ENCODE measurements at places on chromosomes 4 and X.

GRCh38 chr4:144645102-144645630 lies 790 bp upstream of the HHIP start:
- DNase-seq = no peak

- DNase-seq = no peak
These were observed 129.7 kb downstream of the RAPGEF2 start for GRCh38 chr4:159232465-159233106.

DNA sequence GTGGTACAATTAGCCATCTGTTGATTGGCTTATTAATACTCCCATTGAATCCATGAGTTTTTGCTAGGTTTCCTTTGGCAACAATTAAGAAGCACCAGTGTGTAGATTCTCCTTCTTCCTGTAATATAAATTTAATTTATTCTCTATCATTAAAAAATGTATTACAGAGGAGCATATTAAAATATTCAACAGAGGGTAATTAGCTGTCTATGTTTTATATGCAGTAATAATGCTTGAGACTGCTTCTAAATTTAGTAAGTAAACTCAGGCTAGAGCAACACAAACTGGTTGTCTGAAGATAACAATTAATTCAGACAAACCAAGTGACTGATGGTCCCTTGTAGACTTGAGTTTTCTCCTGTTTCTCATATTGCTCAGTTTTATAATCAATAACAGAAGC lies 192.4 kb downstream of the FAT4 start:
- no peak for DNase-seq

GRCh38 chr4:108512615-108513505 lies 107.5 kb upstream of the RPL34 start:
- DNase-seq = no peak

DNA sequence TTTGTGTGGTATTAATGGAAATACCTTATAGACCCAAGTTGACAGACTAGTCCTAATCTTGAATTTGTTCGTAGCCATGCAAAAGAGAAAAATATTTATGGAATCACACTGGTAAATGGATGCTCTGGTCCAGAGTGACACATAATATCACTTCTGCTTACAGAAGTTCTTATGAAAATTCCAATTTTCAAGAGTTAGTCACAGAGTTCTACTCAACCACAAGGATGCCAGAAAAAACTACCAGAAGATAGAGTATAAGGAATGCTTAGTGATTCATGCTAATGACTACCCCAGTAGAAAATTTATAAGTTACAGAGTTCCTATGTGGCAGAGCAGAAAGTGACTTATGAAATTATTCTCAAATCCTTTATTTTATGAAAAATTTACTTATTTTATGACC lies 1384.8 kb downstream of the FAM133A start:
- DNase-seq = no peak

- no peak for DNase-seq
These were observed 153.3 kb downstream of the BCOR start for GRCh38 chrX:39944416-39944815.

GRCh38 chr4:123163501-123163900 lies 233.1 kb upstream of the SPRY1 start:
- peak; percentile 34 for DNase-seq

- no peak for DNase-seq
These were observed 55.1 kb upstream of the GUCY1A1 start for GRCh38 chr4:155611501-155611900.

GRCh38 chr4:71680706-71681105 lies 103.2 kb downstream of the GC start:
- DNase-seq = no peak

DNA sequence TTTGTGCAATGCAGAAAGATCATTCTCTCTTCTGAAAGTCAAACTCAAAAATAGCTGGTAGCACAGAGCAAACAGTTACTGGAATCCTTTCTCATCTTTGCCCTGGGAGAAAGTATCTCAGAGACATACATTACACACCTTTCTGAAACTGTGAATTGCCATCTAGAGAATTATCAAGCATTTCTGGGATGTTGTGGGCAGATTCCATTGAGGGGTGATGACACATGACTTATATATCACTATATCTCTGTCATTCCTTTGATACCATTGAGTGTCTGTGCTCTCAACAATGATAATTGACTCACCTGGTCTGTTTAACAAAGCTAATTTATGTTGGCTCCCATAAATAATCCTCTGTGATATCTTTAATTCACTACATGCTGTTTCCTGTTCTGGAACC lies 13.0 kb downstream of the SLIT2 start:
- DNase-seq = no peak

- DNase-seq = no peak
These were observed 337.3 kb upstream of the HS3ST1 start for GRCh38 chr4:11765849-11766453.

- DNase-seq = no peak
These were observed 42.5 kb downstream of the MAMLD1 start for GRCh38 chrX:150405576-150405975.

- no peak for DNase-seq
These were observed 19.6 kb downstream of the SRPX2 start for GRCh38 chrX:100663642-100664041.

- no peak for DNase-seq
These were observed 55.5 kb downstream of the ADRA2C start for GRCh38 chr4:3821580-3822229.

- no peak for DNase-seq
These were observed 3.9 kb downstream of the L1CAM start for GRCh38 chrX:153882086-153882498.

DNA sequence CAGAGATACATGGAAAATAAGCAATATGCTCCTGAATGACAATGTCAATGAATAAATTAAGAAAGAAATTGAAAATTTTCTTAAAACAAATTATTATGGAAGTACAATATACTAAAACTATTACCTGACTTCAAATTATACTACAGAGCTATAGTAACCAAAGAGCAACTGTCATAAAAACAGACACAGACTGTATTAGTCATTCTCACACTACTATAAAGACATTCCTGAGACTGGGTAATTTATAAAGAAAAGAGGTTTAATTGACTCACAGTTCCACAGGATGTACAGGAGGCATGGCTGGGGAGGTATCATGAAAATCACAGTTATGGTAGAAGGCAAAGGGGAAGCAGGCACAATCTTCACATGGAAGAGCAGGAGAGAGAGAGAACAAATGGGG lies 60.0 kb upstream of the CYSLTR1 start:
- no peak for DNase-seq

GRCh38 chr4:73259571-73260090 lies 1.0 kb upstream of the ANKRD17 start:
- DNase-seq = no peak

DNA sequence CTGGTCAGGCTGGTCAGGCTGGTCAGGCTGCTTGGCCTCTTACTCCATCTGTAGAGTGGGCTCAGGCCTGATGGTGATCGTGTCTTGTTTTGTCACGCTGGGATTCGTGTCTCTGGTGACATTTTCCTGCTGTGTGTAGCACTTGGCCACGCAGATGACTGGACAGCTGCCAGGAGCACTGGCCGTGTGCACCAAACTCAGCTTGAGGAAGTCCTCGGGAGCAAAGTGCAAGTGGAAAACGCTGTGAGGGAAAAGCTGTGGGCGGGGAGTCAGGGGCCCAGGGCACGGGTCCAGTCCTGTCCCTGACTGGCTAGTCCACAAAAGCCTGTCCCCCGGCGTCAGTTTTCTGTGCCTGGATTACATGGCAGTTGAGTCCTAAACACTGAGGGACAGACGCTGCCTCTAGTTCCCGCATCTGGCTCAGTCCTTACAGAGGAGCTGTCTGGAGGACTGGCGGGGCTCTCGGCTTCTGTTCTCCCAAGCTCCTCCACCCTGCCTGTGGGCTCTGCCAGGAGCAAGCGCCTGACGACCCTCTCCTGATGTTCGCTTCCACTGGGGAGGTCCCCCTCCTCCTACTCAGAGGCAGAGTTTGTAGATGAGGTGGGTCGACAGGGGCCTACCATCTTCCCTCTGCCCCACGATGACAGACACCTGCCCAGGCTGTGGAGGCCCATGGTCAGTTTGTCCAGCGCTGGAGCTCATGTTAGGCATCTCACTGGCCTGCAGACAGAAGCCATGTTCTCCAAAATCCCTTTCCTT lies 35.9 kb upstream of the GRPEL1 start:
- no peak for DNase-seq

DNA sequence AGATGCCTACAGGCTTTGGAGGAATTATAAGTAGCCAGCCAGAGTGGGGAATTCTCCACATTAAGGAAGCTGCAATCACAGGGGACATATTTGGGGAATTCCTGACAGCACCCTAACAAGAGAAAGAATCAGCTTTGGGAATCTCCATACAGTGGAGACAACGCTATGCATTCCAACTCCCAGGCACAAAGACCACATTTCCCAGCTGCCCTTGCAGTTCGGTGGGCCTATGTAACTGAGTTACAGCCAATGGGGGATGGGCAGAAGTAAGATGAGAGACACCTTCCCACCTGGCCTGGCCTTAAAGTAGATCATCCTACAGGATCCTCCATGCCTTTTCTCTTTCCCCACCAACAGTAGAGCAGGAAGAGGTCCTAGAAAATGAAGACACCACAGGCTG lies 43.4 kb upstream of the CCKAR start:
- DNase-seq = no peak

DNA sequence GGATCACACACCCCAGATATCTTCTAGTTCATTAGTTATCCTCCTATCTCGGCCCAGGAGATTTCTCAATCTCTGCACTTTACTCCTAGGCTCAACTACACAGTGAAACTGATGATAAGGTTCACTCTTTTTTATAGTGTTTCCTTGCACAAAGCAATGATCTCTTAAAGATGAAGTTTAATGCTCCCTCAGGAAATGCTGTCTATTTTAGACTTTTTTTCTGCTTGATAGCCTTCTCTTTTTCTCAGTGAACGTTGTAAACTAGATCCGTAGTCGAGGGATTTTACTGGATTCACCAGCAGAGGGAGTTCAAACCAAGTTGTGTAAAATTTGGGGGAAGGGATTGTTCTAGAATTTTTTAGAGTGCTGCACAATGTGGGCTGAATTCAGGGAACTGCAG lies 269.6 kb downstream of the GBA3 start:
- no peak for DNase-seq

DNA sequence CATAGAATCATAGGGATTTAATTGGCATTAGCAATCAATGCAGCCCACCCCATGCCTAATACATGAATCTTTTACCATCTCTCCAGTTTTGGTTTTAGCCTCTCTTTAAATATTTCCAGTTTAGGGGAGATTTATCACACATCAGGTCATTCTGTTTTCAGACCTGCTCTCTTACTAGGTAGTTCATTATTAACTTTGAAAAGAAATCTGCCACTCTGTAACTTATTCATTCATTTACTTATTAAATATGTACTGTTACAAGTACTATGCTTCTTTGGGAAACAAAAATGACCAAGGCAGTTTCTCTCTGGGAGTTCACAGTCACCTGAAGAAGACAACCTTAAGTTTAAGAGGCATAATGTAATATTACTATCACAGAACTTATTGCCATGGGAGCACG lies 62.1 kb downstream of the USO1 start:
- no peak for DNase-seq

- no peak for DNase-seq
These were observed 199.1 kb upstream of the NPY2R start for GRCh38 chr4:155009288-155009687.

GRCh38 chr4:42277291-42277690 lies 120.0 kb upstream of the SHISA3 start:
- DNase-seq = no peak

- no peak for DNase-seq
These were observed 353.1 kb upstream of the SPOCK3 start for GRCh38 chr4:167587361-167587760.

DNA sequence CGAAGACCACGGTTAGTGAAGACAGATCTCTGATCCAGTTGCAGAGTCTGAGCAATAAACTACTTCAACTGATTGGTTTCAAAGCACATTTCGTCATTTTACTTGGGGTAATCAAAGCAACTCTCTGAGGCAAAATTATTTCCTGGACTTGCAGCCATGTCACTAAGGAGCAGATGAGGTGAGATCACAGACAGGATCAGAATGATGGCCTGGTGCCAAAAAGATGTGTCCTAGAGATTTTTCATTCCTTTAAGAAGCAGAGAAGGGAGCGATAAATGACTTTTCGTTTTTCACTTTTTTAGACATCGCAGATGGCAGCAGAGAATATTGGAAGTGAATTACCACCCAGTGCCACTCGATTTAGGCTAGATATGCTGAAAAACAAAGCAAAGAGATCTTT lies 83.9 kb downstream of the PTTG2 start:
- DNase-seq = no peak

- DNase-seq = no peak
These were observed 11.3 kb downstream of the MID2 start for GRCh38 chrX:107836958-107837357.

GRCh38 chr4:28921886-28922285 lies 1798.3 kb upstream of the PCDH7 start:
- no peak for DNase-seq

- DNase-seq = no peak
These were observed 432.8 kb upstream of the FMR1 start for GRCh38 chrX:147478899-147479298.

GRCh38 chr4:124135409-124135813 lies 577.1 kb downstream of the ANKRD50 start:
- DNase-seq = no peak

DNA sequence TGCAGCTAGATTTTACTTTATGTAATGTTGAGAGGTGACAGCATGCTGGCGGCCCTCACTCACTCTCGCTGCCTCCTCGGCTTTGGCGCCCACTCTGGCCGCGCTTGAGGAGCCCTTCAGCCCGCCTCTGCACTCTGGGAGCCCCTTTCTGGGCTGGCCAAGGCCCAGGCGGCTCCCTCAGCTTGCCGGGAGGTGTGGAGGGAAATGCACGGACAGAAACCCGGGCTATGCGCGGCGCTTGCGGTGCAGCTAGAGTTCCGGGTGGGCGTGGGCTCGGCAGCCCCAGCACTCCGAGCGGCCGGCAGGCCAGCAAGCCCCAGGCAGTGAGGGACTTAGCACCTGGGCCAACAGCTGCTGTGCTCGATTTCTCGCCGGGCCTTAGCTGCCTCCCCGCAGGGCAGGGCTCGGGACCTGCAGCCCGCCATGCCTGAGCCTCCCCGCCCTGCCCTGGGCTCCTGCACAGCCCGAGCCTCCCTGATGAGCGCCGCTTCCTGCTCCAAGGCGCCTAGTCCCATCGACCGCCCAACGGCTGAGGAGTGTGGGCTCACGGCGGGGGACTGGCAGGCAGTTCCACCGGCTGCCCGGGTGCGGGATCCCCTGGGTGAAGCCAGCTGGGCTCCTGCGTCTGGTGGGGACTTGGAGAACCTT lies 128.7 kb downstream of the GASK1B start:
- DNase-seq = no peak

DNA sequence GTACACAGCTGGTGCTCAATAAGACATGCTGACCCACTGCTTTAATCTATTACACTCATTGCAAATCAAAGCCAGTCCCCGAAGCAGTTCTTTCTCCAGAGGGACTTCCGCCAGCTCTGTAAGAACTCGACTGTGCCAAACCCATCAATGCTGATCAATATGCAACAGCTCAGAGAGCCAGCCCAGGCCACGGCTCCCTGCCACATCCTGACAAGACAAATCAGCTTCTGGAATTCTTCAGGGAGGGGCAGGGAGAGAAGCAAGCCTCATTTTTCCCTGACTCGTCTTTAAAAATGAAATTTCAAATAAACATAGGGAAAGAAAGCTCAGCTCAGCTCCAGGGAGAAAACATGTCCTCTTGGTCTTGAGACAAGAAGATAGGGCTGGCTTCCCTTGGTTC lies 5.3 kb upstream of the ADRA2C start:
- no peak for DNase-seq

GRCh38 chrX:115609621-115610020 lies 48.6 kb downstream of the PLS3 start:
- DNase-seq = no peak
